Right lung (tissue), 10 donors: ENCODE measurements at places on chromosomes 4 and X.

GRCh38 chrX:30248854-30249253, 1.9 kb downstream of the MAGEB1 start:
- no peak for DNase-seq

DNA sequence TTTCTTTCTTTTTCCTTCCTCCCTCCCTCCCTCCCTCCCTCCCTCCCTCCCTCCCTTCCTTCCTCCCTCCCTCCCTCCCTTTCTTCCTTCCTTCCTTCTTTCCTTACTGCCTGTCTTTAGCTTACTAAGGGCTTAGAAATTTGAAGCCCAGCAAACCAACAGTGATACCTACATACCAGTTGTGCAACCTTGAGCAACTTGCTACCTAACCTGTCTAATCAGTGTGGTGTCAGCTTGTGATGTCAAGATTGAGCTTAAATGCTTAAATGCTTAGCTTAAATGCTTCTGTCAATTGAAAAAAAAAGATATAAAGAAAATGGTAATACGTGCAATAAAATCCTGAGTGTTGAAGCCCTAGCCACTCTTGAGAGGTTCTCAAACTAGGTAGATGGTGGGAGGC, 728.6 kb downstream of the TRIML1 start:
- no peak for DNase-seq

DNA sequence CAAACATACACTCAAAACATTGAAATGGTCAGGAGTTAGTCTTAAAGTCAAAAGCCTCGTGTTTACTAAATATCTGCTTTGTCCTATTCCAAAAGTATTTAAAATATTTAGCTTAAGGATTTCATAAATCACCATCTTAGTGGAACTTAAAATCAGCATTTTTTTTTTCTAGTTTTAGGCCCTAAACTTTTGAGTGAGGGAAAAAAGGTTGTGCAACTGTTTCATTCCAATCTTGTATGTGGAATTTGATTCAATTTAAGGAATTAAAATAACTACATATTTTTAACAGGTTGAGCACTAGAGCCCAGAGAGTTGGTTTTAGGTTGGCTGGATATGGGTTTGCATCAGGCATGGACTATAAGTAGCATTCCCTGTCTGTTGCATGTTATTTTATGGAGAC, 35.7 kb upstream of the ANK2 start:
- no peak for DNase-seq

GRCh38 chr4:110418641-110419040, 57.3 kb upstream of the ENPEP start:
- DNase-seq, result no peak

GRCh38 chr4:98237204-98237603, 24.0 kb upstream of the RAP1GDS1 start:
- no peak for DNase-seq

- no peak for DNase-seq
These were observed 24.2 kb upstream of the CAMK2D start for GRCh38 chr4:113785781-113786180.

DNA sequence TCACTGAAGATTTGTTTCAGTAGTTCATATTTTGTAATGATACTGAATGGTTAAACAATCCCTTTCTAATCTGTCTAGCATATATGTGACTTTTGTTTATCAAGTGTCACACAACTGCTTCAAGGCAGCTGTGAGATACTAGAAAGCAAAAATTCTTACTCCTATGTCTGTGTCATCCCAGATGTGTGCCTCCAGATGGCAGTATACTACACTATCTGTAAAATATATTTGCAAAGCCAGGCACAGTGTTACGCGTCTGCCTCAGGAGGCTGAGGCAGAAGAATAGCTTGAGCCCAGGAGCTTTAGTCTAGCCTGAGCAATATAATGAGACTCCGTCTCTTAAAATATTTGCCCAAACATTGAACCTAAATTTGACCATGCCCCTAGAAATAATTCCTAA, 4.0 kb downstream of the NUDT10 start:
- no peak for DNase-seq

DNA sequence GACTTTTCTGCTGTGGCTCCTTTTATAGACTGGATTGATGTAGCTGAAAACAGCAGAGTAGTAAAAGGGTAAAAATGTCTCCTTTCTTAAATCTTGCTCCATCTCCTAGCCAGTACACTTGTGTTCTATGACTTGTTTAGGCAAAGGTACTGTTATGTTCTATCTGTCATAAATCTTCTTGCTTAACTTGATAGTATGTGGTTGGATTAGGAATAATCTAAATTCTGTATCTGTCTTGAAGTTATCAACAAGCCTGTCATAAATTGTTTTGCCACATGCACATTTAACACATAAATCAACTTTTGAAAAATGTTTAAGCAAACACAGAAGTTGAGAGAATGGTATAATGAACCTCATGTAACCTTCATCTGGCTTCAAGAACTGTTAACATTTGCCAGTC, 157.0 kb downstream of the FRAS1 start:
- DNase-seq, result no peak

DNA sequence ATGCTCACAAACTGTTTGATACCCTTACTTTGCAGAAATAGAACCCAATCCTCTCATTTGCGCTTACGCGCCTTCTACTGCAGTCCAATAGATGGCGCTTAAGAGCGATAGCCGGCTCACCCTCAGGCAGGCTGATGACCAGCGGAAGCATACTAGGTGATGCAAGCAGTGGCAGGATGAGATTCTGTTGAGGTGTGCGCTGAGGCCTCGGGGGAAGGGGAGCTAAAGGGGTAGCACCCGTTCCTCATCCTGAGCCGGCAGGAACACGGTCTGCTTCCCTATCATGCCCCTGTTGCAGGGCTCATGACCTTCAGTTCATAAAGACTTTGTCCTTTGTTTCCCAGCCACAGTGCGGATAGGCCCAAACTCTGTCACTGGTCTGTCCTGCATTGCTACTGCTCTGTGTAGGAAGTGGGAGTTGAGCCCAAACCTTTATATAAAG, 628.9 kb downstream of the TLL1 start:
- no peak for DNase-seq

- no peak for DNase-seq
These were observed 8.3 kb downstream of the BEX3 start for GRCh38 chrX:103384672-103385071.

DNA sequence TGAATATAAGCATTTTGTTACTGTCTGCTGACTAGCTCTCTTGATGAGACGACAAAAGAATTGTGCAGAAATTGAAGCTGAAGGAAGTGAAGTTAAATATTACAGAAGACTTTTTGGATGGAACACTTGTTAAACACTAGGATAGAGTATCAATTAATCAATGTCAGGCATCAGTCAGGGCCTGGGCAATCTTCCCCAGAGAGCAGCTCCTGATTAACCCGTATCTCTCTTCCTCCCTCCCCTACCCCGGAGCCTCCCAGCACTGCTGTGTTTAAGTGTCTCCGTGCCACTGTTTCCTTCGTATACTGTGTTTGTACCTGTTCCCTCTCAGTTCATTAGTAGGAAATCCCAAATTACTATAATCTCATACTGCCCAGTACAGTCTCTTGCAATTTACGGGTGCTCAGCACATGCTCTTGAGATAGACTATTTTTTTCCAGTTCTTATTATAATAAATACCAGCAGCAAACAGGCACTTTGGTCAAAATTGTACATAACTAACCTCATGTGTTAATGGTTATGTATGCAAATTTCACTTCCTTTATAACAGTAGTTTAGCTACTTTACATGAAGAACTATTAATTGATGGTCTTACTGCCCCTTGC, 765.7 kb upstream of the FTHL17 start:
- DNase-seq, result no peak
